Renal cortical epithelial cell (primary cell): ENCODE measurements at places on chromosomes 2 and 18.

DNA sequence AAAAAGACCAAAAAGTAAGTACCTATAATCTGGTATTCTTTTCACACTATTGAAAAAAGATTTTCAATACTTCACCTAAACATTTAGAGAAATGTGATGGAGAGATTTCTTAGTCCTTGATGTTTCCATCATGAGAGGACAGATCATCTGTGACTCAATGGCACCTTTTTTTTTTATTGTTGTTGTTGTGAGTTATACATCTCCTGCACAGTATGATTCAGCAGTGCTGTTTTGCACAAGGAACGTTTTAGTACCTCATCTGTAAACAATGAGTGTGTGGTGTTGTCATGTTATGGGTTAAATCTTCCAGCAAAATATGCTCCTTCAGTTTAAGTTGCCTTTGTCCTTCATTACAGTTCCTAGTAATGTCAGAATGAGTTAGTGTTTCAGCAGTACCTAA is 2.2 kb downstream of the KIAA1328 start:
- DNase-seq = peak; percentile 52

DNA sequence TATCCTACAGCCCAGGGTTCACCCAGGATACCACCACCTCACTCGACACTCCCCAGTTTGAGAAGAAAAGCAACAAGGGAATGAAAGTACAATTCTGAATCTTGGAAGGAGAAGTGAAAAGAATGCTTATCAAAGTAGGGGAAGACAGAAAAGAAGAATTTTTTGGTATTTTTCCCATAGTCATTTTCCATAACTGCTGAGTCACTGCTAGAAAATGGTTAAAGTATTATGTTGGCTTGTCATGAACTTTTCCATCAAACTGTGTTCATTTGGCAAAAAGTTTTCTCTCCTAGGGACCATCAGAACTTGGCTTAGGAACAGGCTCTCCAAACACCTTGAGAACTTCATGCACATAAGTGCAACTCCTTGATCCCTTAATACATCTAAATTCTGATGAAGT is 192.0 kb downstream of the BCL11A start:
- no peak for DNase-seq

DNA sequence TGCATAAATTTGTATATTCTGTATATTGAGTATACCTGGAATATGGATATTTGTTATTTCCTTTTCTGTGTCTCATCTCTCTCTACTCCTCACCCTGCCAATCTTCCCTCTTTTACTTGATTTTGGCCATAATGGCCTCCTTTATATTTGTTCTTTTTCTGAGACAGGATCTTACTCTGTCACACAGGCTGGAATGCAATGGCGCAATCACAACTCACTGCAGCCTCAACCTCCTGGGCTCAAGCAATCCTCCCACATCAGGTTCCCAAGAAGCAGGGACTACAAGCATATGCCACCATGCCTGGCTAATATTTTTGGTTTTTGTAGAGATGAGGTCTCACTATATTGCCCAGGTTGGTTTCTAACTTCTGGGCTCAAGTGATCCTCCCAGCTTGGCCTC is 30.5 kb downstream of the PREPL start:
- peak; percentile 58 for DNase-seq

- DNase-seq = no peak
Measured at GRCh38 chr2:24527536-24527935, 36.5 kb downstream of the NCOA1 start.

- DNase-seq = no peak
Measured at GRCh38 chr18:53070788-53071187, 730.8 kb downstream of the DCC start.

GRCh38 chr2:177828557-177828956 is 244.0 kb downstream of the PDE11A start:
- DNase-seq = no peak

DNA sequence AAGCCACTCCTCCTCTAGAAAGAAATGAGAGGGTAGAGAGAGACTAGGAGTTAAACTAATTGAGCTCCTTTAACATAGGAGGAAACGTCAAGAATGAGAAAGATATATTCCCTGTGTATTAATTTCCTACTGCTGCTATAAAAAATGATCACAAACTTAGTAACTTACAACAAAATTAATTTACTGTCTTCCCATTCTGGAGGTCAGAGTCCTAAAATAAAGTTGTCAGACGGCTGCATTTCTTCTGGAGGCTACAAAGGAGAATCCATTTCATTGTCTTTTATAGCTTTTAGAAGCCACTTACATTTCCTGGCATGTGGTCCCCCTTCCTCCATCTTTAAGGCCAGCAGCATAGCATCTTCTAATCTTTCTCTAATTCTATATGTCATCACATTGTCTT is 26.9 kb downstream of the ICA1L start:
- no peak for DNase-seq

DNA sequence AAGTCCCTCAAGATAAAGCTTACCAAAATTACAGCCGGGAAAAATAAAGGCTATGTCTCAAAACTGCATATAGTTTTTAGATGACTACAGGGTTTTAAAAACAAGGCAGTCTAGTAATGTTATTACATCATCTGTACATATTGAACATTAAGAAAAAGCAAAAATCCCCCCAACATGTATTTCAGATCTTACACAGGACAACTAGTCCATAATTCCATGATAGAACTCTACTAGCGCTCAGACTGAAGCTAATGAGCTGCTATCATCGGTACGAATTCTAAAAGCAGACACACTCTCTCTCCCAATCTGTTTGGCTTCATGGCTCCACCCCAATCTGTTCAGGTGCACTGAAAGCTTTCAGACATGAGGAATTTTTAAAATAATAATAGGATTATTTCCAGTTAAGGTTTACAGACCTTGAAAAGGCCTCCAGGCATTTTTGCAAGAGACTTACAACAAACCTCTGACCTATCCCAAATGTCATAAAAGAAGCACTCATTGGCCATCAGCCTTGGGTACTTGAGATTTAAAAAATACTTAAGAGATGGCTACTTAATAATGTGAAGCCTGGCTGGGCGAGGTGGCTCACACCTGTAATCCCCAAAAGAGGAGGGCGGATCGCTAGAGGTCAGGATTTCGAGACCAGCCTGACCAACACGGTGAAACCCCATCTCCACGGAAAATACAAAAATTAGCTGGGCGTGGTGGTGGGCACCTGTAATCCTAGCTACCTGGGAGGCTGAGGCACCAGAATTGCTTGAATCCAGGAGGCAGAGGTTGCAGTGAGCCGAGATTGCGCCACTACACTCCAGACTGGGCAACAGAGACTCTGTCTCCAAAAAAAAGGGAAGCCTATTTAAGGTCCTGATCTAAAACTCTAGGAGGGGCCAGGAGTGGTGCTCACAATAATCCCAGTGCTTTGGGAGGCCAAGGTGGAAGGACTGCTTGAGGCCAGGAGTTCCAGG is 2.0 kb downstream of the NPC1 start:
- no peak for DNase-seq

DNA sequence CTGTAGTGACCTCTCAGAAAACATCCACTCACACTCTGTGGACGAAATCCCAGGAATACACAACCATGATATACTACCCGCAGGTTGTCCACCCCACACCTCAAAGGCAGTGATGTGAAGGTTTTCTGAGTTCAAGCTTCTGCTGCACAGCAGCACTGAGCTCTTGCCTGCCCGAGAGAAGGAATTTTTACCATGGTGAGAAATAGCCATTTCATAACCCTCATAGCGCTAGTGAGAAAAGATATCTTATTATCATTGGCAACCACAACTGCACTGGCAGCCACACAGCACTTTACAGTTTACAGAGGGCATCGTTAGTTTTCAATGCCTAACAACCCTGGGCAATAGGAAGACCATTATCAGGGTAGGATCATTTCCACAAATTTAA is 36.9 kb downstream of the NAPG start:
- DNase-seq = no peak

DNA sequence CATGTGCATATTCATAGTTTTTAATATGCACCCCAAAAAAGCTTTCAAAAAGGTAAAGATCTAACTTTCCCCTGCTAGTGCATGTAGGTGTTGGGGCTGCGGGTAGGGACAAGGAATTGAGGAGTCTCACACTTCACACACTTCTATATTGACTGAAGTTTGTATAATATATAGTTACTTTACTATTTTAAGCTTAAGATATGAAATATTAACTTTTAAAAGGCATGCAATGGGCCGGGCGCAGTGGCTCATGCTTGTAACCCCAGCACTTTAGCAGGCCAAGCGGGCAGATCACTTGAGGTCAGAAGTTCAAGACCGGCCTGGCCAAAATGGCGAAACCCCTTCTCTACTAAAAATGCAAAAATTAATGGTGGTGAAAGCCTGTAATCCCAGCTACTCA is 109.1 kb upstream of the SH3BP4 start:
- DNase-seq = no peak

DNA sequence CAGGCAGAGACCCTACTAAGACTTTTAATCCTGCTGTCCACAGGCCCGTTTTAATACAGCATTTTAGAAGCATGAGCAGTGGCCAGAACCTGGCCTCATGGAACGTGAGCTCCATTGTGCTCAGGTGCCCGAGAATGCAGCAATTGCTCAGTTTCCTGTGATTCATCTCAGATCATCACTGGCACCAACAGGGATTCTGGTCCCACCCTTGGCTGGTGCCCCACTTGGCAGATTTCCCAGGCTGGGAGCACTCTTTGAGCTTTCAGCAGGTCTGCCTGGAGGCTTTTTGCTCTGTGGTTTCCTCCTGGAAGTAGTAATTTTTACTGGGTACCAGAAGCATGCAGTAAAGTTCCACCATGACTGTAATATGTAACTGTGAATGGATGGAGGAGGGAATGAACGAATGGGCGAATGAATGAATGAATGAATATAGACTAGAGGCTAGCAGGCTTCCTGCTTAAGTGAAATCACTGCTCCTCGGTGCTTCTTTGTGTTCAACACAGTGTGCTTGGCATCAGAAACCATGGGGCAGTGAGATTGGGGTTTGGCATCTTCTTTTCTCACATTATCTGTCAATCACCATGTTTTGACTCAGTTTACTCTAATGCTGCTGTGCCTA is 312.9 kb downstream of the PRKCE start:
- DNase-seq = peak; percentile 98

DNA sequence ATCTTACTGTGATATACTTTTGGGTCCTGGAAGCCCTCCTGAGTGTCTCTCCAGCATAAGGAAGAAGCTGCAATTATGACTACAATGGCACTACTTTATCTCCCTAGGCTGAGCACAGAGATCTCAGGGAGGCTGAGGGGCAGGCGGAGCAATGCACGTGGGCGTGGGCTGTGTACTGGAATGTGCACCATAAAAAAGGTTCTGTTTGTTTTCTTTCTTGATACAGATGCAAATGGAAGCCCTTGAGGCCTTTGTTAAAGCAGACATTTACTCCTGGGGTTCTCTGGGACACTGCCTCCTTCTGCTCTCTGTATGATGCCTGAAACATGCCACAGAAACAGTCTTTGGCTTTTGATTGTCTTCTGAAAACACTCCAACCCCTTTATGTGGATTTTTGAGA is 79.1 kb upstream of the DLX2 start:
- peak; percentile 61 for DNase-seq

GRCh38 chr2:236052926-236053821 is 115.0 kb downstream of the GBX2 start:
- no peak for DNase-seq

- DNase-seq = peak; percentile 44
Measured at GRCh38 chr2:133063775-133064174, 393.8 kb upstream of the LYPD1 start.

DNA sequence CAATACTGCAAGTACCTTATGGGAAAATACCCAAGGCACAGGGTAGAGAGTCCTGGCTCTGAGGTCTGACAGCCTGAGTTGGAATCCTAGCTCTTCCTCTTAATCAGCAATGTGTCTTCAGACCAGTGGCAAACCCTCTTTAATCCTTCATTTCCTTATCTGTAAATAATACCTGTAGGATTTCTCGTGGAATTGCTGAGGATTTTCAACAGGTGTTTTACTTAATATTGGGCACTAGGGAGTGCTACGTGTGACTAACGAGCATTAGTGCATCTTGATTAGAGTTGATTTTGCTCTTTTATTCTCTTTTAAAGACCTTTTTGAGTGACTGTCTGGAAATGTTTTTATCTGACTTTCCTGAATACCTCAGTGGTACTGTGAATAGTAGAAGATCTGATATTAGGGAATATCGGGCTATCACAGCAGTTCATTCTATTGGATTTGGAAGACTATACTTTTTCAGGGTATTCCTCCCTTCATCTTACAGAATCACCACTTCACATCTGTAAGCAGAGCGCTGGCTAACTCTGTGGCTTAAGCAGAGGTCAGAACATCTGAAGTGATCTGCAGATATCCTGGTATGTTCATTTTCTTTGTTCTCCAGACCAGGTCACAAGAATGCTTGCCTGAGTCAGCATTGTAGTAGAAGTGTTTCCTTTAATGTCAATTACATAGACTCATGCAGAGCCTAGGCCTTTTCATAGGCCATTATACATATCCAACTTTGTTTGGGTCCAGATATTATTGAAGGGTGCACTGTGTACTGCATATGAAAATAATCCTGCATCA is 49.1 kb downstream of the ARHGAP28 start:
- peak; percentile 32 for DNase-seq

- DNase-seq = no peak
Measured at GRCh38 chr2:75549401-75550253, 11.1 kb downstream of the EVA1A start.

DNA sequence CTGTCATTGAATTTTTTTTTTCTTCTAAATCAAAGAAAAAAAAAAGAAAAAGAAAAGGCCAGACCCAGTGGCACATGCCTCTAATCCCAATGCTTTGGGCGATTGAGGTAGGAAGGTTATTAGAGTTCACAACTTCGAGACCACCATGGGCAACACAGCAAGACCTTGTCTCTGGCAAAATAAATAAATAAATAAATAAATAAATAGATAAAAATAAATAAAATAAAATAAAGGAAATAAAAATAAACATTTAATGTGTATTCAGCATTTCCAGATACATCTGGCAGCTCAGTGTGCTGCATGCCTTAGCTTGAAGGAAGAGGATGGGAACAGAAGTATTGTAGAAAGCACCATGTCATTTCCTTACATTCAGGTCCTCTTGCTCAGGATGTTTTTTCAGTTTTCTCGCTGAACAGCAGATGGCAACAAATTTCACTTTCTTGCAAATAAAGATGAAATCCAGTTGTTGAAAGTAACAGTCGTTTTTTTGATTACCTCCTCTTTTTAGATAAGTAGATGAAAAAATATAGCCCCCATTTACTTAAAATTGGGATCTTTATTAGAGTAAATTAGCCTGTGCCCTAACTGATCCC is 25.7 kb upstream of the FAM178B start:
- DNase-seq = peak; percentile 79

GRCh38 chr2:53442783-53443182 is 324.8 kb upstream of the CHAC2 start:
- no peak for DNase-seq

DNA sequence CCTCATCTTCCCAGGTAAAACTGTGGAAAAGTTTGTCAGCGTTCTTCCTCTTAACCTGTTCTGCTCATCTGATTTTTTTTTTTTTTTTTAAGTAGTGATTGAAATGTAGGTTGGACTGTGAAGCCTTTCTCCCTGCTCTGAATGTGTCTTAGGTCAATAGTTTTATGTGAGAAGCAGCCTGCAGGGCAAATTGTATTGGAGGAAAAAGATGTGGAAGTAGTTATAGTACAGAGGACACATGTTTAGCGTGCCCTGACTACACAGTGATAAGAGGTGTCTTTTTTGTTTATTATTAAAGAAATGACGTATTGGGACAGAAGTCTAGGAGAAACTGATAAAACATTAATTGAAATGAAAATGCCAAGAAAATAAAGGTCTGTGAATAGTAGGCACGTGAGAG is 1.5 kb downstream of the MTA3 start:
- peak; percentile 52 for DNase-seq

GRCh38 chr2:221494556-221494955 is 77.5 kb downstream of the EPHA4 start:
- peak; percentile 11 for DNase-seq

GRCh38 chr2:109715313-109715805 is 78.7 kb upstream of the RGPD5 start:
- peak; percentile 29 for DNase-seq

GRCh38 chr18:13175754-13176210 is 42.8 kb upstream of the LDLRAD4 start:
- DNase-seq = peak; percentile 25
